Fibroblast of the aortic adventitia (primary cell): ENCODE measurements at places on chromosomes 1 and 21. TPM values are rescaled to one million over a fixed set of nuclear protein-coding genes. Genes with fewer than 3 reads are reported as not detected.

Gene GBP6
- total RNA-seq: not detected in 2 replicates

Gene RSPH1
- total RNA-seq: 0.16 TPM in 1 of 2 replicates, not detected in the other

Gene OR6K3
- not detected in 2 replicates for total RNA-seq

Gene RHOU
- 4.2 and 38.3 TPM in 2 replicates for total RNA-seq

Gene F5
- 0.16 TPM in 1 of 2 replicates, not detected in the other for total RNA-seq

Gene RBP7
- not detected in 2 replicates for total RNA-seq

Gene HLX
- total RNA-seq: 4.1 and 25.4 TPM in 2 replicates

Gene SYCP1
- total RNA-seq: not detected in 2 replicates

Gene IL12RB2
- not detected in 2 replicates for total RNA-seq

Gene APCS
- total RNA-seq: not detected in 2 replicates

Gene CCDC181
- total RNA-seq: 1.4 and 3.1 TPM in 2 replicates

Gene C1QC
- total RNA-seq: not detected in 2 replicates

Gene PRDM16
- total RNA-seq: 0.98 and 11.3 TPM in 2 replicates

Gene GCSAML
- total RNA-seq: not detected in 2 replicates

Gene SYT14
- 0.08 and 35.0 TPM in 2 replicates for total RNA-seq

Gene PIAS3
- total RNA-seq: 6.4 and 24.6 TPM in 2 replicates

Gene TENT5C
- 0.45 and 5.5 TPM in 2 replicates for total RNA-seq

Gene TRIM46
- 5.2 and 13.2 TPM in 2 replicates for total RNA-seq

Gene OR4F29
- 0.54 TPM in 1 of 2 replicates, not detected in the other for total RNA-seq

Gene TGFBR3
- 37.2 and 118 TPM in 2 replicates for total RNA-seq

Gene KRTAP11-1
- total RNA-seq: not detected in 2 replicates

Gene PTPN7
- not detected in 2 replicates for total RNA-seq

Gene EPHA2
- total RNA-seq: 7.8 and 7.9 TPM in 2 replicates

Gene FASLG
- total RNA-seq: not detected in 2 replicates

Gene CSDE1
- total RNA-seq: 670 and 845 TPM in 2 replicates

Gene SYT6
- not detected in 2 replicates for total RNA-seq

Gene LCE2B
- not detected in 2 replicates for total RNA-seq

Gene NEGR1
- 1.1 and 20.7 TPM in 2 replicates for total RNA-seq

Gene FBXO2
- 2.0 and 3.9 TPM in 2 replicates for total RNA-seq

Gene RAVER2
- total RNA-seq: 7.2 and 8.5 TPM in 2 replicates

Gene TMEM269
- 0.09 TPM in 1 of 2 replicates, not detected in the other for total RNA-seq

Gene WLS
- total RNA-seq: 27.3 and 235 TPM in 2 replicates

Gene CRP
- not detected in 2 replicates for total RNA-seq

Gene RGS7
- 0.63 TPM in 1 of 2 replicates, not detected in the other for total RNA-seq

Gene CELA2A
- total RNA-seq: not detected in 2 replicates

Gene TTC39A
- total RNA-seq: 0.25 and 2.0 TPM in 2 replicates

Gene ENAH
- total RNA-seq: 131 and 148 TPM in 2 replicates
